Psoas muscle (tissue), 8 donors: ENCODE measurements at places on chromosomes 5 and 9. TPM values are rescaled to one million over a fixed set of nuclear protein-coding genes. Genes with fewer than 3 reads are reported as not detected.

The ZSWIM6 gene
- total RNA-seq = 6.3 TPM

The FOXD1 gene
- total RNA-seq = 0.94 TPM

- no peak for DNase-seq
- no peaks in the 10 kb centered on the region for H3K36me3 ChIP-seq
- no peak overlapping the region for H3K4me3 ChIP-seq
- no peak overlapping the region for H3K27ac ChIP-seq
These were observed 175.9 kb downstream of the ARRDC3 start for GRCh38 chr5:91207248-91207647.

DNA sequence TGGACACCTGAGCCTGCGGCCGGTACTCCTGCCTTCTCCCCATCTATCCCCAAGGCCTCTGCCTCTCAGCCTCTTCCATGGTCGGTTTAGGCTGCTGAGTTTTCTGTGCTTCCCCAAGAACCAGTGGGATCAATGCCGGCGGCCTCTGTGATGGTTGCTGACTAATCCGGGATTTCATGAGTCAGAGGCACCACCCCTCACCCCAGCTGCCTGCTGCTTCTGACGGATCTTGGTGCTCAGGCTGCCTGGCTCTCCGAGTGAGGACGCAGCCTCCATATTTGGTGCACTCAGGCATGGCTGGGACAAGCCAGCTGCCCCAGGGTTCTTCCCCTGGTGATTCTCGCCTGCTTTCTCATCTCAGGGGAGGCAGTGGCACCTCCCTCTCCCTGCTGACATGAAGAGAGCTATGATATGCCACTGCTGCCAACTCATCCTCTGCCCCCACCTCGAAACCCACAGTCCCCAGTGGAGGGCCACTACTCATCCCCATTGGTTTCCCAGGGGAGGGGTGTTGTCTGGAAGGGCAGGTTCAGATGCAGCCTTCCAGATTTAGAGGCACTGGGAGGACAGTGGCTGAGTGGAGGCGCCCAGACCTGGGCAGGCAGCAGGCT lies 3.3 kb upstream of the MAN1B1 start:
- H3K27ac ChIP-seq = no peak overlapping the region
- H3K36me3 ChIP-seq = peaks cover 12% of the 10 kb centered on the region
- no peak overlapping the region for H3K4me3 ChIP-seq
- DNase-seq = peak; percentile 79
- H3K27me3 ChIP-seq = no peaks in the 10 kb centered on the region
- peaks cover 8% of the 10 kb centered on the region for H3K4me1 ChIP-seq

GRCh38 chr5:87438231-87438630 lies 25.5 kb upstream of the CCNH start:
- no peaks in the 10 kb centered on the region for H3K27me3 ChIP-seq
- H3K4me3 ChIP-seq = no peak overlapping the region
- no peaks in the 10 kb centered on the region for H3K4me1 ChIP-seq
- no peak overlapping the region for H3K27ac ChIP-seq

The TNPO1 gene
- total RNA-seq = 99.2 TPM
